ENCODE measurements at places on chromosomes 5 and 9.

DNA sequence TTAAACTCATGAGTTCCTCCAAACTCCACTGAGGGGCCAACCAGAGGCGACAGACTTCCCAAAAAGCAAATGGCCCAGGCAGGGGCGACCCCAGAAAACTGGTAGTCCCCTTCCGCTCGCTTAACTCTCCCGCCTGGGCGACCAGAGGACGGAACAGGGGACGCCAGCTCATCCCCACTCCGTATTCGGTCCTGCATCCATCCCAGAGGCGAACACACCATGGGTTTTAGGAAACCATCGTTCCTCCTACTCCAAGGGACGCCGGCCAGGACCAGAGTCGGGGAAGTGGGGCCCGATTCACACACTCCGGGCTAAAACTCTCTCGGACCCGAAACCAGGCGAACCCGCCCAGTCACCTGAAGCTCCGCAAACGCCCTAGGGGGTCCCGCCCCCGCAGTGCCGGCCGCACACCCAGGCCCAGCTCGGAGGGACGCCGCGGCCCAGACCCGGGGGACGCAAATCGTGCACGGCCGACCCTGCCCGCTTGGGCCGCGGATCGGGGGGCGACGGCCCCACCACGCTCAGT, 478 bp downstream of the TEX10 start:
- DNase-seq, result peak; percentile 44

- DNase-seq, result no peak
These were observed 246.7 kb downstream of the GAS1 start for GRCh38 chr9:86700629-86701028.

- no peak for DNase-seq
These were observed 75.4 kb downstream of the LRRC70 start for GRCh38 chr5:62653864-62654575.

DNA sequence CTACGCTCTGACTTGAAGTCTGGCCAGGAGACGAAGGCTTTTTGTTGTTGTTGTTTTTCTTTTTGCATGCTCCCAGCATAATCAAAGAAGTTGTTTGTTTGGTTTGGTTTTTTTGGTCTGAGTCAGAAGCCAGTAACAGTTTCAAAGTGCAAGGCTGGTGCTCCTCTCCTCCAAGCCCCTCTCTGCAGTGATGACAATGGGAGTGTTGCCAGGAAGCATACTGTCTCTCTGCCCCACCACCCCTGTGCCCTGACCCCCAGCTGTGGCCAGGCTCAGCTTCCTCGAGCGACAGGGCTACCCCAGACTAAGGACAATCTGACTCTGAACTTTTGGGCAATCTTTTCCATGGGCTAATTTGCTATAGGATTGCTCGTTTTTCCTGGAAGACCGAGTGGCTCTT, 173.8 kb upstream of the PITX1 start:
- DNase-seq, result no peak

DNA sequence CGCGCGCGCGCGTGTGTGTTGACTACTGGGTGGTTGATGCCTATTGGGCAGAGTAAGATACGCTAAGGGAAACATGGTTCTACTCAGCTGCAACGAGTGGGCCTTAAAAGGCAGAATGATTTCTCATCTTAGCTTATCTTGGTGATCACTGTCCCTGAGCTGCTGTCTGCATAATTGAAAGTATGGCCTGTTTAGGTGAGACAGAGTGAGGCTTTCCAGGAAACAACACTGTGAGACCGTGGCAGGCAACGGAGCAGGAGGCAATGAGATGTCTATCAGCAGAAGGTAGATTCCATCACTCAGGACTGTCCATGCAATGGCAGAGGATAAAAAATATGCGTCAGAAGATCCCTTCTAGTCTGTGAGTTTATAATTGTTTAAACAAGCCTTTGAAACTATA, 277.2 kb downstream of the TRIM32 start:
- DNase-seq, result no peak
